ENCODE measurements at places on chromosomes 3 and 15.

DNA sequence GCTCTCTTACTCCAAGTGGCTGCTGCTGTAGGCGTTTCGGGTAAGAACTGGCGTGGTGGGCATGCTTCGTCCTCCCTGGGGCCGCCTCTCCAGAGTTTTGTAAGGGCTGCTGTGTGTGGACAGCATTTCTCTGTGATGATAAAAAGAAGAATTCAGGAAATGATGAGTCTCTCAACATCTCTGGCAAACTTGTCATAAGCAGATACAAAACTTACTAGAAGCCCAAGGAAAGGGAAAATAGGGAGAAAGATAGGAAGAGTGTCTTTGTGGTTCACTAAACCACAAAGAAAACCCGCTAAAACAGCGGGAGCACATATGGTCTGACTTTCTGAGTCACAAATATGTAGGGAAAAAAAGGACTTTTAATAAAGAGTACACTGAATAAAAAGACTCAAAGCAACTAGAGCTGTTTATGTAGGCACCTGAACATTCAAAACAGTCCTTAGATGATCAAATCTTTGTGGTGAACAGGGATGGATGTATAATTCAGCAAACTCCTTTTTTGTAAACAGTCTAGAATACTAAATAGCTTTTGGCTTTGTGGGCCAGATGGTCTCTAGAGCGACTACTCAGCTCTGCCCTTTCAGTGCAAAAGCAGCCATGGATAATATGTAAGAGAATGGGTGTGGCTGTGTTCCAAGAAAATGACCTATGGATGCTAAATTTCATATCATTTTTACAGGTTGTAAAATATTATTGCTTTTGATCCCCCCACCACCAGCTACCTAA lies 60.4 kb upstream of the LMOD3 start:
- no peak for DNase-seq

GRCh38 chr15:73336756-73337155 lies 32.0 kb downstream of the HCN4 start:
- no peak for DNase-seq

GRCh38 chr3:124768812-124769211 lies 38.6 kb downstream of the UMPS start:
- DNase-seq = no peak

DNA sequence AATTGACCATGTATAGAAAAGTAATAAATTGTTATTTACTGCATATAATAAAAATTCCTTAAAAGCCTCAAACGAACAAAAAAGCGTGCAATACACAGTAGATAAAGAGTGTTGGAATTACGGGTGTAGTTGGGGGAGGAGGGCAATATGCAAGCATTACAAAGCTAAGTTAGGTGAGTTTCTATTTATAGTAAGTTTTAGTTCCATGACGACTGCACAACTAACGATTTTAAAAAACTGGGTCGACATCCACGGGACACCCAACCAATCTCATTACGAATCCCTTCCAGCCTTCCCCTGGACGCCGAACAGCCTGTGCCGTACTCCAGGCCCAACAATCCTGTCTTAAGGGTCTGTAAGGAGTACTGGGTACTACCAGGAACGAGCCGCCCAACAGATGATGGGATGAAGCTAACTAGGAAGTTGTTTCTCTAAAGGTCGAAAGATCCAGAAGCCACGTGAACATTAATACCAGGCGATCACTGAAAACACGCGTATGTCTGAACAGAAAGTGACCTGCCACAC lies 677 bp downstream of the POLQ start:
- DNase-seq = no peak

DNA sequence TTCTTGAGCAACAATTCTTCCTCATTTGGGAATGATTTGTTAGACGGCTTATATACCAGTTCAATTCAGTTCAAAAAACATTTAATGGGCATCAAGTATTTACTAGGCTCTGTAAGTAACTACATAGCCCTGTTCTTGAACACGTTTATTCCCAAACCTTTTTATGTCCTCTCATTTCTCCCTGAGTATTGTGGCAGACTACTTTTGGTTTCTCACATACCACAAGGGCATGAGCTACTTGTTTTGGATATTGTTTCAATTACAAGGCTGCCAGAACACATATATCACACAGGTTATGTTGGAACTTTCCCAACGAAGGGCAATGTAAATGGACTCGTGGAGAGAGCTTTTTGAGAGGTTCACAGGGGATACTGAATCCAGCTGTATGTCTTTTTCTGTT lies 363.8 kb upstream of the NAALADL2 start:
- peak; percentile 6 for DNase-seq

- no peak for DNase-seq
These were observed 473.3 kb downstream of the CADM2 start for GRCh38 chr3:85432081-85432480.

Data from renal cortical epithelial cell (primary cell).